CD4-positive, alpha-beta T cell treated with Interleukin-15 for 1 hour (primary cell): ENCODE measurements at places on chromosomes 16 and 17.

DNA sequence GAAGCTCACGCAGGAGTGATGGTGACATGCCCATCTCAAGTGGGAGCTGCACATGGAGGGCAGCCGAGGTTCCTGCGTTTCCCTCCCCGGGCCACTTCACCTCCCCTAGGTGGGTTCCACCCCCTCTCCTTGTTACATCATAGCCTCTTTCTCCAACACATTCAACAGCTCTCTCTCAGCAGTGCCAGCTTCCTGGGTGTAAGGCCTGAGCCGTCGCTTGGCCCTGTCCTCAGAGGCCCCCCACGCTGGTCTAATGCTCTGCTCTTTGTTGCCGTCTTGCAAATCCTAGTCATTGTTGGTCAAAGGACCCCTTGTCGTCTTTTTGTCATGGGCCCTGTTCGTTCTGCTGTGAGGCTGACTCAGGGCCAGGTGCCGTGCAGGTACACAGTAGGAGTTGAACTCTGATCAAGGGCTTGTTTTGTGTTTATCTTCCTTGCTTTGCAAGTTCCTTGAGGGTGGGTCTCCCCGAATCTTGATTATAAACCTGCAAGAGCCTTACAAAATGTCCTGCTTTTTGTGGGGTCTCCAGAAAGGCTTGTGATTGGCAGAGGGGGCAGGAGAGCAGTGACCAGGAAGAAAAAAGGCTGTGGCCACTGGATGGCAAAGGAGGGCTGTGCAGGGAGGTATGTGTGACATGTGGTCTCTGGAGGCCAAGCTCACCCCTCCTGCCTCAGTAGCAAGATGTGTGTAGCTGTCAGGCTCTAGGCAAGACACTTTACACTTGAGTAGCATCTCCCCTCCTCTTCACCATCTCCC lies 136.6 kb downstream of the CCDC182 start:
- no peak for DNase-seq

DNA sequence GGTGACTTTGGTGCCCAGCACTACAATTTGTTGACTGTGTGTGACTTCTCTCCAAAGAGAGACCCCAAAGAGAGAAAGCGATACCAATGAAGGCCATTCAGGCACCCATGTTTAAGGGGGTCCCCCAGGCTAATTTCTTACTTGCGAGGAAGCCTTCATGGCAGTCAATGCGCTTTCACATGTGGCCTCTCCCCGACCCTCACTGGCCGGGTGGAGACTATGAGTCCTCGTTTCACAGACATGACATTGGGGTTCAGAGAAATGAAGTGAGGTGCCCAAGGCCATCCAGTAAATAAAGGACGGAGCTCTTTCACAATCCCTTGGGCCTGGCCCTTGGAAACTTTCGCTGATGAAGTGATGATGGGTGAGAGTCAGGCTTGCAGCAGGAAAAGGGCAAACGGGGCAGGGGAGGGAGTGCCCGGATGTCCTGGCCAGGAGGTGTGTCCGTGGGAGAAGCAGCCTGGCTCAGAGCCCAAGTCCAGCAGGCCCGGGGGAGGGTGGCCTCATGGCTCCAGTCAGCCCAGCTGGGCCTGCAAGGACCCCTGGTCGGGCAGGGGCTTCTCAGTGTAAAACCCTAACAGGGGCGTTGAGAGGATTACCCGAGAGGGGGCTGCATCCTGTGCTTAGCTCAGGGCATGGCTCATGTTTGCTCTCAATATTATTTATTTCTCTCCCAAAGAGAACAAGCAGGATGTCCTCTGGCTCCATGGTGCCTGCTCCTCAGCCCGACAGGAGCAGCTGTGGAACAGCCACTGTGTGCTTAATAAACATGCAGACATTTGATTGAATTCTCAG lies 14.7 kb downstream of the TBX2 start:
- DNase-seq = no peak

GRCh38 chr17:72702136-72702735 lies 390.3 kb downstream of the SLC39A11 start:
- DNase-seq = no peak

- DNase-seq = no peak
Measured at GRCh38 chr16:15694499-15694898, 44.5 kb downstream of the NDE1 start.

DNA sequence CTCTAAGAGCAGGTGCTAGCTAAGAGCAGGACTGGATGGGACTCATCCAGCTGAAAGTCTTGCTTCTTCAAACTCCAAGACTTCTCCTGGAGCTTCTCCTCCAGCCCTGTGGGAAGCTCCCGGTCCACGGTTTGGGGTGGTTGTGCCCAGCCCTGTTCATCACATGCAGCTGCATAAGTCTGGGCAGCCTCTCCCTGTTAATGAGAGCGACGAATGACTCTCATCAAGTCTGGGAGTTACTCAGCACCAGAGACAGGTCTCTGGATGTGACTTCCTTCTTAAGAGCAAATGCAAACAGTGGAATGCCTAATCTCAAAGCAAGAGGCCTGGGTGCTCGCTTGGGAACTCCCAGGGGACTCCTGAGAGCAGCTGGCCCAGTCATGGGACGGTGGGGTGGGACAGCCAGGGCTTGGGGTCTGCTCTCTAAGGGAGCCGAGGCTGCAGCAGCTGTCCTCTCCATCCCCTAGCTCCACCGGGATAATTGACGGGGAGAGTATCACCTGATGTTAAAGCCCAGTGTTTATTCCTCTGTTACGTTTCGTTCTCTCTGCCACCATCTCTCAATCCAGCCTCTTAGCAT lies 35.3 kb upstream of the CRHR1 start:
- no peak for DNase-seq

- no peak for DNase-seq
Measured at GRCh38 chr16:85956426-85956825, 57.5 kb downstream of the IRF8 start.

DNA sequence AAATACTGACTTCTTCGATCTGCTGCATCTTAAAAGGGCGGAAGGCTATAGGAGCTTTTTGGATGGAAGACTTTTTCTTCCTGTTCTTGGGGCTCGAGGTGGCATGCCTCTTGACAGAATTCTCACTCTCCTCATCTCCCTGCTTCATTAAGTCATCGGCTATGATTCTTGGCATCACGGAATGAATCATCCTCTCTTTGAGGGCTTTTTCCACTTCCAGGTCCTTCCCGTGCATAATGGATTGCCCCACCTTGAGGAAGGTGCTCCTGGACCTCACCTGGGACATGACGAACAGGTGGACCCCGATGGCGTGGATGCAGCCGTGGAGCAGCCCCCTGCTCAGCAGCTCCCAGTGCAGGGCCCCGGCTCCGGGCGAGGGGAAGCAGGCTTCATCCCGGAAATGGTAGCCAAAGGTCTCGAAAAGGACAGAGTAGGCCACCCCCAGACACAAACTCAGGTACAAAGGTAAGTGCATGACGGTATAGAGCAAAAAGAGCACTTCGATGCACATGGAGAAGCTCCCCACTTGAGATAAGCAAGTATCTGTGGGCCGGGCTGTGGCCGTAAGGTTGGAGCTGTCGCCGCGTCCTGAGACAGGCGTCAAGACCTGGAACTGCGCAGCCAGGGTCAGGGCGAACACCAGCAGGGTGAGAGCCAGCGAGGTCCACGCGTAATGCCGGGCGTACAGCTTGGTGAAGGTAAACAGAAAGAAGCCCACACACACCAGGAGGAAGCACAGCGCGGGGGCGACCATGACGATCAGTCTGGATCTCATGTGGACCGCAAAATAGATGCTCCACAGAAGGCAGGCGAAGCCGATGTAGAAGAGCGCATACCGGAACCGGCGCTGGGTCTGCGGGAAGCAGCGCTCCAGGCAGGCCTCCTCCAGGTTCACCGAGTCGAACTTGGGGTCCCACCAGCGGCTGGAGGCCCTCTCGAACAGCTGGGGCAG lies 1.7 kb downstream of the ADCY9 start:
- DNase-seq = no peak

DNA sequence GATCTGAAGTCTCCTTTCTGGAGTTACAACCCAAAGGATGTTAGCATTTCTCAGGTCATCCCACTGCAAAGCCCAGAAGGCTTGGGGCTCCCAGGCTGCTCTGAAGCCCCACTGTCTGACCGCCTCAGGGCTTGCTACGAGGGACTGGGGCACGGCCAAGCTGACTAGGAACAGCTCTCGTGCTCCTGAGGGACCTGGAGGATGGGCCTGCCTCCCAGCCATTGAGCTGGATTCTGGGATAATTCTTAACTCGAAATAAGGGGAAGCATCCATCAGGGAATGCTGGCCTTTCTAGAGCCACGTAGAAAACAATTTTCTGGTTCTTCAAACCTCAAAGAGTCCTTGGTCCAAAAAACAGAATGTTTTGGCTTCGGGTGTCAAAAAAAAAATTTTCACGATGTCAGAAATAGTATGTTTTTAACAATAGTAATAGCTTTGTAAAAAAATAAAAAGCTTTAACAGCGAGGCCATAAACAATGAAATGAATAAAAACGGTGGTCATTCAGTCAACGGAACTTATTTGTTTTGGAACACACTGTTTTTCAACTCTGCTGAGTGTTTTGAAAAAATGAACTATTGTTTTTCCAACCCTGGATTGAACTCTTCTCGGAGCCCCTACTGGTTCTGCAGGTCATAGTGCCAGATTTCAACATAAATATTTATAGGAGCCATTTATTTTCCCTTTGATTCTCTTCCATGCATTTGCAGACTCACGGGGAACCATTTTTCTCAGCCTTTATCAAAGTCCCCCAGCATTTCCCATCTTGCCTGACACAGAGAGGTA lies 16.4 kb upstream of the HERPUD1 start:
- no peak for DNase-seq
